Heart left ventricle (tissue), 16 donors: ENCODE measurements at places on chromosomes 5 and 9. TPM values are rescaled to one million over a fixed set of nuclear protein-coding genes. Genes with fewer than 3 reads are reported as not detected.
A peak's percentile ranks its signal among the peaks of the same experiment; 100 is the strongest.

DNA sequence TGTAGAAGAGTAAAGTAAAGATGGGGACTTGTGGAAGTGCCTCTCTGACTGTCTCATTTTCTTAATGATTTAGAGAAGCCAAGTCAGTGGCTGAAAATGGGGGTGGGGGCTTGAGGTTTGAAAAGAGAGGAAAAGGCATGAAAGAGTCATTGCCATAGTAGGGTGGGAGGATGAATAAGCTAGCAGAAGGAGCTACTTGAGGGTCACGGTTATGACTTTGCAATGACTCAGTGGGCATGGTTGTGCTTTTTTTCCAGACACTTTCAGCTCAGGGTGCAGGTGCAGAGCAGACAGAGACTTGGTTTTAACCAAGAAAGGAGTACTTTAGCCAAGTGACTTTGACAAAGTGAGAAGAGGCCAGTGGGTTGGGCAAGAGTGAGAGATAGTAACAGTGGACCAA, 117.8 kb downstream of the PTTG1 start:
- H3K4me3 ChIP-seq: no peak overlapping the region
- no peak for DNase-seq
- H3K36me3 ChIP-seq: no peaks in the 10 kb centered on the region
- H3K27me3 ChIP-seq: no peaks in the 10 kb centered on the region
- no peak overlapping the region for H3K27ac ChIP-seq

DNA sequence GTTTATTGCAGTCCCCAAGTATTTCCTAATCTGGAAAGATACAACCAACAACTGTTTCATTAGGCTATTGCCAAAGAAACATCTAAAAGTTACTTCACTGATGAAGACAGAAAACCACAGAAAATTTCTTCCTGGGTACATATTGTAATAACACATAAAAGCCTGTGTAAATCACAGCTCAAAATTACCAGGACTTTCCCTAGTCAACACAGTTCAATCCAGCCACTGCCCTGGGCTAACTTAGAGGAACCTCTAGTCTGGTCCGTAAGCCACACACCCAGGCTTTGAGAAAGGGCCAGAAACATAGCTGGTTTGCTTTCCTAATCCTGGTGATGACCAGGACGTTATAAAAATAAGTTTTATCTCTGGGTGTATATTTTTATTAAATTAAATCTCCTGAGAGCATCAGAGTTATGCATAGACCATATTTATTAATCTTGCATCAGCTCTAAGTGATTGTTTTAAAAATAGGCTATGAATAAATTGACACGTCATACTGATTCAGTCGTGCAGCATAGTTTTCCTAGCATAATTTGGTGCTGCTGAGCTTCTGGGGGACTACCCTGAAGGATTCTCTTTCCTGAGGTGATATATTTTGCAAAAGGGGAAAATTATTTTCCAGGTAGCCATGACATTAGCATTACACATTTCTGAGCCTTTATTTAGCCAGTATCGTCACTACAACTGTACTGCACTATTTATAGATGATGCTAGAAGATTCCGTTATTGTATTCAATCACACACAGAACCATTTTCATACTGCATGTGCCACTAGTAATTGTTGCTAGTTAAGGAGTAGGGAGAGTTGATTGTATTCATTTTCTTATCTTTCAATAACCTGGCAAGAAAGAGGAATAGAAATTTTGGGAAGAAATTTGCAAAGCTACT, 12.6 kb upstream of the MUSK start:
- no peak for DNase-seq
- H3K36me3 ChIP-seq: no peaks in the 10 kb centered on the region
- H3K27ac ChIP-seq: peak overlapping the region; percentile 17
- no peaks in the 10 kb centered on the region for H3K27me3 ChIP-seq

DNA sequence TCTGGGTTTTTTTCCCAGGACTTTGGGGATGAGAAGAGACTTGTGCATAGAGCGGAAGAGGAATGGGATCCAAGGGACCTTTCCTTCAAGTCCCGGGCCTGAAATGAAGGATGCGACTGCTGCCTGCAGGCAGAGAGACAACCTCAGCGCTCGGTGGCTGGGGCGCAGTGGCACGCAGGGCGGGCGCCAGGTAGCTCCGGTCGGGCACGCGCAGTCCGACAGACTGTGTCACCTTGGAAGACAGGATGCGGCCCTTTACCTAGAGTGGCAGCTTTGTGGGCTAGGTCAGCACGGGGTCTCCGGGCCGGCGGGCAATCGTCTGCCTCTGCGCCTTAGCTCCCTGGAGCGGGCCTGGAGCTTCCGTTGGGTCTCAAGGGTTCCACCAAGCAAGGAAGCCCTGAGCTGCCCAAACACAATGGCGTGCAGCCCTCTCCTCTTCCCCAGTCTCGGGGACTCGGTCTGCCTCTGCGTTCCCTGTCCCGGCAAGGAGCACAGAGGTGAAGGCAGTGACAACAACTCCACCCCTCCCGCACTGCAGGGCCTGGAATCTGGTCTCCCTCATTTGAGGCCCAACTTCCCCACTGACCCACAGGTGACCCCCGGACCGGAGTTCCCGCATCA, 6.0 kb downstream of the BARX1 start:
- no peak overlapping the region for H3K27ac ChIP-seq
- no peak for DNase-seq
- peaks cover 99% of the 10 kb centered on the region for H3K27me3 ChIP-seq

DNA sequence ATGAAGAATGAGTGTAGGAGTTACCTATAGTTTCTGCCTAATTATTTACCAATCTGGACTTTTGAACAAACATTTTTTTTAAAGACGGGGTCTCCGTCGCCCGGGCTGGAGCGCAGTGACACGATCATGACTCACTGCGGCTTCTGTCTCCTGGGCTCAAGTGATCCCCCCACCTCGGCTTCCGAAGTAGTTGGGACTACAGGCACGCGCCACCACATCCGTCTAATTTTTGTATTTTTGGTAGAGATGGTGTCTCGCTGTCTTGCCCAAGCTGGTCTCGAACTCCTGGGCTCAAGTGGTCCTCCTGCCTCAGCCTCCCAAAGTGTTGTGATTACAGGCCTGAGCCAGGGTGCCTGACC, 1.5 kb downstream of the CTNNA1 start:
- peaks cover 42% of the 10 kb centered on the region for H3K4me1 ChIP-seq
- no peak for DNase-seq
- H3K27ac ChIP-seq: peak overlapping the region; percentile 99
- H3K4me3 ChIP-seq: peak overlapping the region; percentile 91

GRCh38 chr9:5630081-5630507, 1.2 kb downstream of the RIC1 start:
- no peaks in the 10 kb centered on the region for H3K36me3 ChIP-seq
- peaks cover 48% of the 10 kb centered on the region for H3K4me1 ChIP-seq
- no peak for DNase-seq
- no peaks in the 10 kb centered on the region for H3K27me3 ChIP-seq
- H3K4me3 ChIP-seq: peak overlapping the region; percentile 66
- H3K27ac ChIP-seq: peak overlapping the region; percentile 92

Gene ZMYND19
- 9.4 TPM for total RNA-seq

Gene LPAR1
- total RNA-seq: 16.0 TPM
